T-cell (primary cell): ENCODE measurements at places on chromosomes 6 and 20. TPM values are rescaled to one million over a fixed set of nuclear protein-coding genes. Genes with fewer than 3 reads are reported as not detected.

Gene VSX1
- not detected for total RNA-seq

DNA sequence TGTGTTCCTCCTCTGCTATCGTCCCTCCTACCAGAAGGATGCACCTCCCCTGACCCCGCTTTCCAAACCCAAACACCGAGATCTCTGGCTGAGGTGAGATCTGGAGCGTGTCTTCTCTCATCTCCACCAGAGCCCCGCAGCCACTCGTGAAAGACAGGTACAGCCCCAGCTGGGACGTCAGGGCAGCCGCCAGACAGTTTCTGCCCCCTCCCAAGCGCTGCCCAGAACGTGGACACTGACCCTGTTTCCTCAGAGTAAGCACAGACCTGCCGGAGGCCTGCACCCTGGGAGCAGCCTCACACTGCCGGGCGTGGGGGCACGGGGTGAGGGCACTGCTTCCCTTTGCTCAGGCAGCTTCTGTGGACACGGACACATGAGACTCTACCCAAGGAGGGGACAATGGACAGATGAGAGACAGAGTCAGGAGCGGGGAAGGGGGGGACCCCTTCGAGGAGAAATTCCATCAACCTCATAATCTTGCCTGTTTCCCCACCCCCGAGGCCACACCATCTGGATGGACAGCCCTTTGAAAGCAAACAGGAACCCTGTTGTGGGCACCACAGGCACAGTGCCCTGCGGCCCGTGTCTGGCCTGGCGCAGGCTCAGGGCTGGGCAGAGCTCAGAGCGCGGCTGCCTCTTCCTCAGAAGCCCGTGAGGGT, 210.6 kb downstream of the DLL1 start:
- no peak for DNase-seq

GRCh38 chr20:42110301-42110700, 492.1 kb upstream of the CHD6 start:
- no peak for DNase-seq

- no peak for DNase-seq
Observed at GRCh38 chr6:1063671-1064355, 248.1 kb upstream of the FOXQ1 start.
